ENCODE measurements at places on chromosomes 3 and 15.
A peak's percentile ranks its signal among the peaks of the same experiment; 100 is the strongest.

GRCh38 chr3:127254033-127254644 lies 33.7 kb downstream of the PRR20G start:
- no peak for DNase-seq

GRCh38 chr3:118380576-118380975 lies 654.1 kb downstream of the IGSF11 start:
- no peak for DNase-seq

DNA sequence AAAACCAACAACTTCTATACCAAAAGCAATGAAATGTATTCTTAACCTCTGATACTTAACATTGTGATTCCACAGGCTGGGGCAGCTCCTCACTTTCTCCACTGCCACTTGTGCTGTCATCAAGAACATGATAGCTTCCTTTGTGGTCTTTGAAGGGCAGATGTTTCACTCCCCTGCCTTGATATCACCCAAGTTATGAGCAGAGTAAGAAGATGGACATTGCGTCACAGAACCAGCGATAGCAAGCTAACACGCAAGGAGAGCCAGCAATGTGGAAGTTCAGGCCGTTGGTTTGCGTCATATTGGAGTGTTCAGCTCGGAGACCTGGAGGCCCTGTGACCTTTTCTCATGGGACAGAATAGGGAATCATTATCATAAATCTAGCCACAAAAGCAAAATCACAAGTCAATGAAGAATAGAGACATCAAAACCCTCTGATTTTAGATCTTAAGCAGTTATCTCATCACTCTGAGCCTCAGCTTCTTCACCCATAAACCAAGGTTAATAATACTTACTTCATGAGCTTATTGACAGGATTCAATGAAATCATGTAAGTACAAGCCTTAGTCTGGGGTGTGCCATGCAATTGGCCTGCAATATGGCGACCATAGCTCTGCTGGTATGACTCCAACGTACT lies 183.8 kb upstream of the THBS1 start:
- no peak for DNase-seq

DNA sequence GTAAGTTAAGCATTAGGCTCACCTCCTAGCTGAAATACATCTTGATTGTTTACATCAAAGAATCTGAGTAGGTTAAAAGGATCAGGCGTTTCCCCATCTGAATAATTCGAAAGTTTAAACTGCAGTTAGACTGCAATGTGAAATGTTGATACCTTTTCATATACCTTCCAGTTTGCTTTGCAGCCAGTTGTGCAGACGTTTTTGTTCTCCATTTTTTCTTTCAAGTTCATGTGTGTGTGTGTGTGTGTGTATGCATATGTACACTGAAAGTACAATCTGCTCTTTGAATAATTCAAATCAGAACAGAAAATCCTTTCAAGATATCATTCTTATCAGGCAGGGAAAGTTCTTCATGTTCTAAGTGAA lies 2.9 kb downstream of the ITPR1 start:
- DNase-seq, result no peak

DNA sequence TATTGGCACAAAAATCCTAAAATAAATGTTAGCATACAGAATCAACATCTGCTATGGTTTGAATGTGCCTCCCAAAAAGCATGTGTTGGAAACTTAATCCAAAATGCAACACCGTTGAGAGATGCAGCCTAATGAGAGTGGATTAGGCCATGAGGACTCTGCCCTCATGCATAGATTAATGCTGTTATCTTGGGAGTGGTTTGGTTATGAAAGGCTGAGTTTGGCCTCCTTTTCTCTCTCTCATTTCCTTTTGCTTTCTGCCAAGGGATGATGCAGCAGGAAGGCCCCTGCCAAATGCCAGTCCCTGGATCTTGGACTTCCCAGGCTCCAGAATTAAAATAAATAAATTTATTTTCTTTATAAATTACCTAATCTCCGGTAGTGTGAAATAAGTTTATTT lies 49.4 kb downstream of the SYNM start:
- no peak for DNase-seq

GRCh38 chr15:22939652-22940061 lies 40.5 kb downstream of the CYFIP1 start:
- no peak for DNase-seq

GRCh38 chr3:57206423-57206822 lies 6.6 kb upstream of the HESX1 start:
- no peak for DNase-seq

DNA sequence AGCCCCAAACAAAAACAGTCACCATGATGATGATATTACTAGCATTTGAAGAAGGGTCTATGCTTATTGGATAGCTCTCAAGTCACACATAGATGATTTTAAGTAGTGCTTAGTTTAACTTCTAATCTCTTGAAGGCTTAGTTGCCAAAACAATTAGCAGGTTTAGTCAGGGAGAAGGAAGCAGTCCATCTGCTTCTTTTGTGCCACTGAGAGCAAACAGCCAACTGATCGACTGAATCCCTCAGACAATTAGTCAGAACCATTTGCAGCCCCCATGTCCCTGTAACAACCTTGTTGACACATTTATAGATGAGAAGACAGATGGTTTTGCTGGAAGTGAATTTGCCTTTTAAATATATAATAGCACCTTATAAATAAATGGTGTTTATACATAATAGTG lies 585.1 kb upstream of the SUCLG2 start:
- no peak for DNase-seq

GRCh38 chr15:43286074-43286473 lies 19.3 kb upstream of the TGM5 start:
- no peak for DNase-seq

DNA sequence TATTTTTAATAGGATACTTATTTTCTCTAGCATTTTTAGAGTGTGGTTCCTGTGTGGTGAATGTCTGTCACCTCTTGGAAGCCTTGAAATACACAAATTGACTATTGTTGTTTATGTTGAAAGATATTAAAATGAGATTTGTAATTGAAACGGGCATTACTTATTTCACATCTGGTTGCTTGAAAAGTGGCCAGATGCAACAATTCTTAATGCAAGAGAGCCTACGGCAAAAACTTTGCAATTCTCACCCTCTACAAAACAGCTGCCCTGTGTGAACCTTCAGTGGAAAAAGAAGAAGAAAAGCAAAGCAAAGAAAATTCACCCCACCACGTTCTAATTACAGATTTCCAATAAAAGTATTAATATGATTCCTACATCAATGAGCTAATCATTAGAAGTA lies 46.6 kb downstream of the PPARG start:
- no peak for DNase-seq

DNA sequence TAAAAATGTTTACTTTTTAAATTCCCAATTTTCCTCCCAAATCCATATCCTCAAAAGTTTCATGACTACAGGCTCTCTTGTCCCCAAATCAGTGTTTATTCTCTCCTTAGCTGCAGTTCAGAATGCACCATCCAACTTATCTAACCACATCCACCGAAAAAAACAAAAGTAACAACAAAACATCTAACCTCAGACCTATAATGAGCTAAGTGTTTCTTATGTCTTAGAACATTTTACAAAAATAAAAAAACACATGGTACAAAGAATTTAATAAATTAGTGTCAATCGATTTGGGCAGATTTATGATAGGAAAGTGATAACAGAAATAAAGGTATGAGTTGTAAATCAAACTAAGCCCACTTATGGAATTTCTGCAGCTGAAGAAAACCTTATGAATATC lies 13.6 kb downstream of the SATB1 start:
- no peak for DNase-seq

- no peak for DNase-seq
Measured at GRCh38 chr15:90053685-90054466, 48.4 kb downstream of the IDH2 start.

DNA sequence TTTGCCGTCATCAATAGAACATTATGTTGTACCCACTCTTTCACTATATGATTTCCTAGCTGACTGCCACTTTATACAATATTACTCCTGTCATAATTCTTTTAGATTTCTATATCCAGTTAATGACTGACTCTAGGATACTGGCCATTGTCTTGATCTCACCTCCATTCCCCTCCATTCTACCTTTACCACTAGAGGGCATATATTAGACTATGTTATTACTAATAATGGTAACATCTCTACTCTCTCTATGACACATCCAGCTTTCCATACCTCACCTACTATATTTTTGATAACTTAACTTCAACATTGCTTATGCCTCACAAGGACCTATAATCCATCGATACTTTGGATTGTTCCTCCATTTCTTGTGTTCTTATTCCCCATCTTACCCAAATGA lies 31.4 kb upstream of the POU1F1 start:
- DNase-seq, result no peak

GRCh38 chr3:172102883-172103310 lies 63.5 kb downstream of the FNDC3B start:
- DNase-seq, result no peak

DNA sequence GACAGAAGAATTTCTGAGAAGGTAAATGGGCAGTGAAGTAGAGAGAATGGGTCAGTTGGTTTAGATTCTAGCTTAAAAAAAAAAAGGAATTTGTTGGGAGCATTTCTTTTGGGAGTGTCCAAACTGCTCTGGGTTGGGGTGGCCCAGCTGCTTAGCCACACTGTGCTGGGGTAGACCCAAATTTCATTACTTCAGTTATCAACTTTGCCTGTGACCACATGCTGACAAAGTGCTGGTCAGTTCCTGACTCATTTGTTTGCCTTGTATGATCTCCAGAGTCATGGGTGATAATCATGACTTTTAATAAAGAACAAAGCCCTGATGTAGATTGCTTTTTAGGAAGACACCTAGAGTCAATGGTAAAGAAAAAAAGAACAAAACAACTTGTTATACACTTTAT lies 121.5 kb upstream of the FGF7 start:
- DNase-seq, result no peak

GRCh38 chr3:174460831-174461230 lies 398.3 kb upstream of the NAALADL2 start:
- peak; percentile 13 for DNase-seq

DNA sequence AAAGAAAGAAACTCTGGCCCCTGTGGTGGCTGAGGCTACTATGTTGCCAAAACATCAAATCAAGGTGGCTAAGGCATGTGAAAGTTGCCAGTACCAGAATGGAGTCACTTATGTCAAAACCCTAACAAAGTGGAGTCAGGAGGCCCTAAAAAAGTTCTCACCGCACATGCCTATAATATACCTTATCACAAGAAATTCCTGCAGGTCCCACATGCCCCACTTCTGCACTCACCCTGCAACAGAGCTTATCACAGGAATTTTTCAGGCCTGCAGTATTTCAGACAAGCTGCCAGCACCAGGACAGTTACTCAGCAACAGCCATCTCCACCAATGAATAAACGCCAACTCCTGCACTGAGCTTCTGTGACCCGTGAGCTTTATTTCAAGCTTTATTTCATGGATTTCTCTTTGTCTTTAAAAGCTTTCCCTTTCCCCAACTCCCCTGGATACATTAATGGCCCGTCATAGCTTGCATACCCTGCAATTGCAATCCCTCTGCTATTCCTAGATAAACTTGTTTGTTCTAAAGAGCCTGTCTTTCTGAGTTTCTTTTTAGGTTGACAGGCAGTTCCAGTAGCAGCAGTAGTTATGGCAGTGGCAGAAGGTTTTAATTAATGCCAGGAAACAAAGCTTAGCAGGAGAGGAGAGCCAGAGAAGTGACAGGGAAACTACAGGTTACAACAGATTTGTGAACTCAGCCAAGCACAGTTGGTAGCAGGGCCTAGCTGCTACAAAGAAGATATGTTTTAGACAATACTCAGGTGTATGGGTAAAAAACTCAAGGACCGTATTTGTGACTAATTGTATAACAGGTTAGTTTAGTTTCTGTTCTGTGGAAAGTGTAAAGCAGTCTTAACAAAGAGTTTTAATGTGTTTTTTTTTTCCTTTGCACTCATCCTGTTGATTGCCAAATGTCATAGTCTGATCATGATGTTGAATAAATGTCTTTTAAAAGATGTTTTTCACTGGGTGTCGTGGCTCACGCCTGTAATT lies 15.9 kb upstream of the TMEM42 start:
- peak; percentile 24 for DNase-seq

GRCh38 chr3:112646623-112647022 lies 5.7 kb upstream of the CCDC80 start:
- DNase-seq, result no peak

GRCh38 chr15:100279446-100279845 lies 62.3 kb downstream of the ADAMTS17 start:
- DNase-seq, result no peak

- peak; percentile 37 for DNase-seq
Measured at GRCh38 chr3:189144645-189145044, 27.1 kb upstream of the TPRG1 start.

DNA sequence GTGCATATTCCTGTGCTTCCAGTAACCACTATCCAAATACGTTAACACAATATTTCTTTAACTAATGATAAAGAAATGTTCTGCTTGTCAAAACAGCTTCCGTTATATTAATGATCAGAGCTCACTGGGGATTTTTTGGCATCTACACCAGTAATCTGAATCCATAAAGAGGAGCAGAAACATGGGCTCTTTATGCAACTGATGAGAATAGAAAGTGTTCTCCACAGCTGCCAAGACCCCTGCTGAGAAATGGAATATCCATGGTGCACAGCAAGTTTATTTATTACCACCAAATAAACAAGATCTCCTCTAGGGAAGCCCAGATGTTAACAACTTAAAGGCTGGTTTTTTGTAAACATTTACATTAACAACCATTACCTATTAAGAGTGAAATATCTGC lies 54.5 kb downstream of the ALDH1A2 start:
- peak; percentile 23 for DNase-seq

DNA sequence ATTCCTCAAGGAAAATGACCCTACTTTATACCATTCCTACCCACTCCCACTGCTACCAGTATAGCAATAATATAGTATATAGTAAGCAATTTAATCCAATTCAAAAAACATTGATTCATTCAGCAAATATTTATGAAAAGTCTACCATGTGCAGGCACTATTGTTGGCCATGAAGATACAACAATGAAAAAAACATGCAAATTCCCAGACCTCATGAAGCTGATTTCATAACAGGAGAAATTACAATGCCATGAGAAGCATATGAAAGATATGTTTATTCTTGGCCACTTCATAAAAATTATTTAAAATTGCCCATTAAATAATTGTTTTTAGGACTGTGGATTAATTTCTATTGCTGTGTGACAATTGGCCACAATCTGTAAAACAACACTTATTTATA lies 315.8 kb upstream of the COL8A1 start:
- DNase-seq, result no peak

GRCh38 chr3:196216681-196217211 lies 412 bp downstream of the SLC51A start:
- no peak for DNase-seq

GRCh38 chr3:4979428-4980228 lies at the start of gene BHLHE40:
Gene BHLHE40 (plus strand): TSS chr3:4979437. CDS start chr3:4979719, 282 bp downstream.
- no peak for DNase-seq

- DNase-seq, result peak; percentile 52
Measured at GRCh38 chr3:172904711-172905373, 154.3 kb downstream of the ECT2 start.

- DNase-seq, result peak; percentile 83
Measured at GRCh38 chr3:107662124-107662507, 139.4 kb downstream of the BBX start.

All from fibroblast of upper back skin (primary cell).